ENCODE measurements at places on chromosomes 7 and 10.

GRCh38 chr10:91582153-91582554 lies 50.7 kb downstream of the PPP1R3C start:
- DNase-seq = no peak

DNA sequence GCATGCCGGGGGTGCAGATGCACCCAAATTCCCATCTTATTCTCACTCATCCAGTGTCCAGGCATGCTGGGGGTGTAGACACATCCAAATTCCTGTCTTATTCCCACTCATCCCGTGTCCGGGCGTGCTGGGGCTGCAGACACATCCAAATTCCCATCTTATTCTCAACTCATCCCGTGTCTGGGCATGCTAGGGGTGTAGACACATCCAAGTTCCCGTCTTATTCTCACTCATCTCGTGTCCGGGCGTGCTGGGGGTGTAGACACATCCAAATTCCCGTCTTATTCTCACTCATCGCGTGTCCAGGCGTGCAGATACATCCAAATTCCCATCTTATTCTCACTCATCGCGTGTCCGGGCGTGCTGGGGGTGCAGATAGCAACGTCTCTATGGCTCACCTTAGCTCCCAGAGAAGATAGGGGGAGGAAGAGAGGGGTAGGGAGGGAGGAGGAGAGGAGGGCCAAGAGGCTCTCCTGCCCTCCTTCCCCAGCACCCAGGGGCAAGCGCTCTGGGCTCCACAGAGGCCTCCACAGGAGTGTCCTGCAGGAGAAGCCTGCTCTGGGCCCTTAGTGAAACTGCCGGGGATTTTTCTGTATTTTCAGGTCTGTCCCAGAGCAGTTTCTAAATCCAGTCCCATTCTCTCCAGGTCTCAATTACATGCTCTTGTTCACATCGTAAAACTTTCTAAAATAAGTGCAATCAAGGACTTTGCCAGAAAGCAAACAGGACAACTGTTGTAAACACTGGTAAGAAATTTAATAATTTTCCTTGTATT lies 210.8 kb downstream of the DIP2C start:
- no peak for DNase-seq

- no peak for DNase-seq
These were observed 3.3 kb downstream of the MAP3K8 start for GRCh38 chr10:30437031-30437841.

DNA sequence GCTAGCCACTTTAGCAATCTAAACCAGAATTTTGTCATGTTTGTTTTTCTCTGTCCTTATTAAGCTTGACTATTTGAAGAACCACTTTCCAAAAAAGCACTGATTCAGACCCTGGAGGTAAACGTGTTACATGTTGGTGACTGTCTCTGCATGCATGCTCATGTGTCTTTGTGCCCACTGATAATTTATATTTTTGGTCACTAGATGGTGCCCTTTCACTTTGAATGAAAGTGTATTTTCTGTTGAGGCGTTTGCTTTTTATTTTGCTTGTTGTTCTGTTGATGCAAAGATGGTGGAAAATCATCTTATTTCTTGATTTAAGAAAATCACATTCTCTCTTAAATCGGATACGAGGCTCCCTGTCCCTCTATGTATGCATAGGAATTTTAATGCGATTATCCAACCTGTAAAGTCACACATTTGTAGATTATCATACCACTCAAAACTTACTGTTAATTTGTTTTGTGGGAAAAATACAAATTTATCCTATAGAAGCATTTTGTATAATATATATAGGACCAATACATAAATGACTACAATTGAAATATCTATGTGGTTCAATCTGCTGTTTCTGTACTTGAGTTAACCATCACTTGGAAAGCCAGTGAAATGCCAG lies 269.3 kb downstream of the BICC1 start:
- peak; percentile 14 for DNase-seq

Data from BE2C (cell line).